ENCODE measurements at places on chromosomes 4 and X.

DNA sequence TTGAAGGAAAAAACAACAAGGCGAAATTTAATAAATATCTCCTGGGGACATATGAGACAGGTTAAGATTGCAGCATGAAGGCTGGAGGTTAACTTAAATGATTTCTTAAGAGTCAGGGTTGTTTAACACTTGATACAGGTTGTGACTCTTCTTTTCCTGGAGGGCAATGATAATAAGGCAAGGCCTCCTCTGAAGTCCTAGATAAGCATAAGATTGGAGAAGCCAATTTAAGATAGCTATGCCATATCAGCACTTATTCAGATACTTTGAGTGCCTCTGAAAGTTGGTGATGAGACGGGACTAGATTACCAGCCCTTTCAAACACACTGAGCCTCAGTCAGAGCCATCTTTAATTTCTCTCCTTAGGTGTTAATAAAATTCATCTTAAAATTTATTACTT is 350.8 kb downstream of the FBXO8 start:
- no peak overlapping the region for H3K27ac ChIP-seq
- no peak overlapping the region for H3K4me3 ChIP-seq
- H3K4me1 ChIP-seq = no peaks in the 10 kb centered on the region
- H3K27me3 ChIP-seq = no peaks in the 10 kb centered on the region
- DNase-seq = no peak
- no peaks in the 10 kb centered on the region for H3K36me3 ChIP-seq

DNA sequence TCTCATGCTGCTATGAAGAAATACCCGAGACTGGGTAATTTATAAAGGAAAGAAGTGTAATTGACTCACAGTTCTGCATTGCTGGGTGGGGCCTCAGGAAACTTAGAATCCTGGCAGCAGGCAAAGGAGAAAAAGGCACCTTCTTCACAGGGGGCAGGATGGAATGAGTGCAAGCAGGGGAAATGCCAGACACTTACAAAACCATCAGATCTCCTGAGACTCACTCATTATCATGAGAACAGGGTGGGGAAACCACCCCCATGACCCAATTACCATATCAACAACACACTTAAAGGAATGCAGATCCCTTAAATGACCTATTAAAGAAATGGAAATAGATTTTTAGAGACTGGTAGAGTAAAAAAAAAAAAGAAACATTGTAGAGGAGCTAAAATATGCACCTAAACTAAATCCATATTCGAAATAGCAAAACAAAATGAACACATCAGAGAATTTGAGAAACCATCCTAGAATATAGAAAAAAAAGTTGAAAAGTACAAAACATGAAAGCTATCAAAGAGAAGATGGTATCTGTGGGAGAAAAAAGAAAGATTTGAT is 104.3 kb upstream of the UGT8 start:
- H3K4me1 ChIP-seq = no peaks in the 10 kb centered on the region
- no peak overlapping the region for H3K27ac ChIP-seq
- no peak overlapping the region for H3K4me3 ChIP-seq
- H3K36me3 ChIP-seq = no peaks in the 10 kb centered on the region

- no peaks in the 10 kb centered on the region for H3K36me3 ChIP-seq
- DNase-seq = no peak
- no peaks in the 10 kb centered on the region for H3K27me3 ChIP-seq
- H3K4me3 ChIP-seq = no peak overlapping the region
- H3K27ac ChIP-seq = no peak overlapping the region
Measured at GRCh38 chr4:165519591-165519990, 140.8 kb downstream of the CPE start.

GRCh38 chrX:1418901-1419544 is 27.1 kb upstream of the SLC25A6 start:
- H3K4me3 ChIP-seq = no peak overlapping the region
- no peak overlapping the region for H3K27ac ChIP-seq
- no peaks in the 10 kb centered on the region for H3K27me3 ChIP-seq
- peaks cover 14% of the 10 kb centered on the region for H3K36me3 ChIP-seq
- H3K4me1 ChIP-seq = no peaks in the 10 kb centered on the region

GRCh38 chrX:43581888-43582539 is 74.1 kb upstream of the MAOA start:
- H3K4me3 ChIP-seq = no peak overlapping the region
- H3K27me3 ChIP-seq = no peaks in the 10 kb centered on the region
- DNase-seq = no peak
- peak overlapping the region; percentile 13 for H3K27ac ChIP-seq
- H3K36me3 ChIP-seq = no peaks in the 10 kb centered on the region
- H3K4me1 ChIP-seq = peaks cover 4% of the 10 kb centered on the region

GRCh38 chrX:13716905-13717304 is 17.5 kb downstream of the TRAPPC2 start:
- no peaks in the 10 kb centered on the region for H3K36me3 ChIP-seq
- H3K27me3 ChIP-seq = no peaks in the 10 kb centered on the region

DNA sequence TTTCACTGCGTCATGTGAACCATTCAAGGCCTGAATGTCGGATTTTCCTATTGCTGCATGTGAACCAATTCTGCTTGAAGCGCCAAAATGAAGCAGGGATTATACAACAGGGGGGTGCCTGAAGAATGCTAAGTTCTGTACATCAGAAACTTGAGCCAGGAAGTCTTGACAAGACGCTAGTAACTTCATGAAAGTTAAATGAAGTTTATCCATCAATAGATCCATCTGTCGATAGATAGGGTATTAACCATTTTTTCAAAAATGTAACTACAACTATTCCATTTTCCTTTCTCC is 590 bp upstream of the NAF1 start:
- no peaks in the 10 kb centered on the region for H3K36me3 ChIP-seq
- H3K27me3 ChIP-seq = no peaks in the 10 kb centered on the region
- peak overlapping the region; percentile 97 for H3K27ac ChIP-seq

GRCh38 chr4:66571145-66571695 is 900.9 kb upstream of the EPHA5 start:
- H3K27me3 ChIP-seq = no peaks in the 10 kb centered on the region
- DNase-seq = no peak
- H3K27ac ChIP-seq = no peak overlapping the region
- no peaks in the 10 kb centered on the region for H3K36me3 ChIP-seq

DNA sequence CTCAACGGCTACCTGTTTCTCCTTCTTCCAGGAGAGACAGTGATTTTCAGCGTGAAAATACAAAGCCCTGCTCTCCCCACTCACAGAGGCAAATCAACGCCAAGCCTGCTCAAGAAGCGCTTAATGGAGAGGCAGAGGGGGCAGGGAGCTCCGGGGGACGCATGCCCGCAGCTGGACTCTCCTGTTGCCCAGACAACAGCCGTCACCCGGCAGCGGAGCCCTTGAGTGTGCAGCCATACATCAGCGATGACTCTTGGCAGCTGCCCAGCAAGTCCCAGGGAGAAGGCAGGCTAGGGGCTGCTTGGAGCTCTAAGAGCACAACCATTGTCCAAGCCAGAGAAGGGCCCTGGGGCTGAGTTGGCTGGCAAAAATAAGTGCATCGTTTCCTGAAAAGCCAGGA is 71.0 kb upstream of the AFAP1 start:
- no peaks in the 10 kb centered on the region for H3K4me1 ChIP-seq
- no peaks in the 10 kb centered on the region for H3K36me3 ChIP-seq
- no peak overlapping the region for H3K27ac ChIP-seq
- no peak overlapping the region for H3K4me3 ChIP-seq

- no peaks in the 10 kb centered on the region for H3K4me1 ChIP-seq
- H3K27ac ChIP-seq = no peak overlapping the region
- H3K4me3 ChIP-seq = no peak overlapping the region
- no peaks in the 10 kb centered on the region for H3K36me3 ChIP-seq
- H3K27me3 ChIP-seq = no peaks in the 10 kb centered on the region
- no peak for DNase-seq
Measured at GRCh38 chr4:38377195-38377594, 286.8 kb upstream of the KLF3 start.

- no peak overlapping the region for H3K4me3 ChIP-seq
- H3K27ac ChIP-seq = no peak overlapping the region
- DNase-seq = no peak
- no peaks in the 10 kb centered on the region for H3K27me3 ChIP-seq
Measured at GRCh38 chr4:78020677-78021076, 36.4 kb upstream of the FRAS1 start.

DNA sequence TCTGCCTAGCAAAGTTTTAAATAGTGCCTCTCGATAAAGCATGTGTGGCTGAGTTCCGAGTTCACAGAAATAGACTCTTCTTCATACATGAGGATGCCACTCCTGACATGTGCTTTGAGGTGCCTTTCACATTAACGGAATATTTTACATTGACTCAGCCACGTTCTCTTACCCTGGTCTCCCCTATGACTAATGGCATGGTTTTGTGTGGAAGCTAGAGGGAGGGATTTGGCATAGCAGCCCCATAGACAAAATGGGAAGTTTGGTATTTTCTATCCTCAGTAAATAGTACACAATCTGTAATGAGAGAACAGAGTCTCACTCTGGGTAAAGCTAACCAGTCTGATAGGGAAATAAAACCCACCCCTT is 68.9 kb downstream of the PCDH19 start:
- DNase-seq = no peak
- no peaks in the 10 kb centered on the region for H3K4me1 ChIP-seq
- no peak overlapping the region for H3K4me3 ChIP-seq

- no peak overlapping the region for H3K4me3 ChIP-seq
- H3K27ac ChIP-seq = no peak overlapping the region
- no peaks in the 10 kb centered on the region for H3K36me3 ChIP-seq
- H3K4me1 ChIP-seq = no peaks in the 10 kb centered on the region
Measured at GRCh38 chr4:183832776-183833450, 72.2 kb upstream of the STOX2 start.

DNA sequence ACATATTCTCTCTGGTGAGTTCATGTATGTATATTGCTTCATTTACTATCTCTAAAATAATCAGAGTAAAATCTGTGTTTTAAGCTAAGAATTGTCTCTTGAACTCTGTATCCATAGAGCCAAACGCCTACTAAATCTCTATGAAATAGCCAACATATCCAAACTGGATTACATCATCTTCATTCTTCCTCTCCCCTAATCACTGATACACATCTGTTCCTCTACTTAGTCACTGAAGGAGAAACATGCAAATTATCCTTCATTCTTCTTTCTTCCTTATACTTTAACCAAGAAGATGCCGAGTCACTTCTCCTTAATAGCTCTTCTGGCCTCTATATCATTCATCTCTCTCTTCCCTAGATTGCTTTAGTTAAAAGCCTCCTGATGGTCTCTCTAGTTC is 630.4 kb upstream of the FTHL17 start:
- no peaks in the 10 kb centered on the region for H3K4me1 ChIP-seq
- no peak overlapping the region for H3K4me3 ChIP-seq
- H3K36me3 ChIP-seq = no peaks in the 10 kb centered on the region
- H3K27me3 ChIP-seq = peaks cover 6% of the 10 kb centered on the region
- no peak for DNase-seq
- H3K27ac ChIP-seq = no peak overlapping the region

GRCh38 chr4:152331042-152331441 is 204.8 kb downstream of the FBXW7 start:
- DNase-seq = no peak
- H3K27ac ChIP-seq = no peak overlapping the region
- no peaks in the 10 kb centered on the region for H3K27me3 ChIP-seq
- peaks cover 7% of the 10 kb centered on the region for H3K36me3 ChIP-seq
- H3K4me3 ChIP-seq = no peak overlapping the region

DNA sequence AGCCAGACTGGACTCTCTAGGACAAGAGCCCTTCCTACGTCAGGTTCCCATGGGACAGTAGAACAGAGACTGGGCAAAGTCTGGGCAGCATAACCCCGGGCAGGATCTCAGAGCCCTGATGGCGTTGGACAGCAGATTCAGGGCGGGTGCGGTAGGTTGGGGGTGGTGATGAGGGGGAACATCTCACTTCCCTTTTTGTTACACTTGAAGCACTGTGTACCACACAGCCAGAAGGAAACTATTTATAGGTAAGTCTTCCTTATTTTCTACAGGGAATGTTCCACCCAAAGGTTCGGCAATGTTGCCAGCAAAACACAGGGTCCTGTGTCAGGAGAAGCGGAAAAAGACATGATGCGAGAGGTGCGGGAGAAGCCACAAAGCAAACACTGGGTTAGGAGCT is 54.3 kb downstream of the TSC22D3 start:
- no peak overlapping the region for H3K4me3 ChIP-seq
- no peaks in the 10 kb centered on the region for H3K4me1 ChIP-seq
- DNase-seq = no peak
- no peaks in the 10 kb centered on the region for H3K36me3 ChIP-seq
- peak overlapping the region; percentile 80 for H3K27ac ChIP-seq
- H3K27me3 ChIP-seq = no peaks in the 10 kb centered on the region

GRCh38 chr4:152104901-152105357 is 344.1 kb upstream of the GATB start:
- no peaks in the 10 kb centered on the region for H3K27me3 ChIP-seq
- H3K27ac ChIP-seq = no peak overlapping the region
- DNase-seq = no peak
- H3K4me1 ChIP-seq = no peaks in the 10 kb centered on the region
- H3K36me3 ChIP-seq = no peaks in the 10 kb centered on the region
- no peak overlapping the region for H3K4me3 ChIP-seq

DNA sequence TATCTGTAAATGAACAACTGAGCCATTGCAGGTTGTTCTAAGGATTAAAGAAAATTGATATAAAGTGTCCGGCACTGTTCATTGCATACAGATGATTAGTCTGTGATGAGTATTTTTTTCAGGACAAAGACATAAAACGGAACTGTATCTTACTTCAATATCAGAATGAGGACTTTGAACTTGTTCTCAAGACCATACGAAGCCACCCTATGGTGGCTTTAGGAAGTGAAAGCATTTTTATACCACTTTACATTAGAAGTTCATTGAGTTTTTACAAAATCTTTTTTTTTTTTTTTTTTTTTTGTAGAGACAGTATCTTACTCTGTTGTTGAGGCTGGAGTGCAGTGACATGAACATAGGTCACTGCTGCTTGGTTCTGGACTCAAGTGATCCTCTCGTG is 45.2 kb upstream of the TRIM2 start:
- no peak overlapping the region for H3K27ac ChIP-seq
- no peaks in the 10 kb centered on the region for H3K27me3 ChIP-seq
- no peak for DNase-seq
- no peak overlapping the region for H3K4me3 ChIP-seq
